Colonic mucosa (tissue), 4 donors: ENCODE measurements at places on chromosomes 13 and 19. TPM values are rescaled to one million over a fixed set of nuclear protein-coding genes. Genes with fewer than 3 reads are reported as not detected.

DNA sequence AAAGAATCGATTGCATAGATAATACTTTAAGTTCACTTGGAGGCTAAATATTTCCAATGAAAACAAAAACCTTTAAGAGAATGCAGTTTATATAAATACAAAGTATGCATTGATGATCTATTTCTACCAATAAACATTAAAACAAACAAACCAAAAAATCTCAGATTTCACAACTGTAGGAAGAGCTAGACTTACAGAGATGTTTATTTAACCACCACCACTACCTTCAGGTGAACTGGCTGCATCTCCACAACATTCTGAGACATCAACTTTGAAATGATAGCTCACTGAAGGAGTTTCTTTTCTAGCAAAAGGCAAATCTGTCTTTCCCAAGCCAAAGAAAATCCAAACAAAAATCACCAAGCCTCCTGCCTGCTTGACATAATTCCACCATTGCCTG lies 44.2 kb downstream of the FOXO1 start:
- H3K27me3 ChIP-seq = no peaks in the 10 kb centered on the region
- no peak overlapping the region for H3K4me3 ChIP-seq
- no peak overlapping the region for H3K27ac ChIP-seq
- no peaks in the 10 kb centered on the region for H3K4me1 ChIP-seq

GRCh38 chr19:28494461-28494860 lies 718.5 kb downstream of the UQCRFS1 start:
- H3K27me3 ChIP-seq = no peaks in the 10 kb centered on the region
- H3K27ac ChIP-seq = no peak overlapping the region
- H3K4me1 ChIP-seq = no peaks in the 10 kb centered on the region
- no peak for DNase-seq

GRCh38 chr19:32068793-32069192 lies 276.6 kb upstream of the ZNF507 start:
- DNase-seq = no peak
- H3K4me3 ChIP-seq = no peak overlapping the region
- H3K27ac ChIP-seq = no peak overlapping the region
- no peaks in the 10 kb centered on the region for H3K36me3 ChIP-seq
- no peaks in the 10 kb centered on the region for H3K27me3 ChIP-seq
- H3K4me1 ChIP-seq = no peaks in the 10 kb centered on the region

CPAMD8 gene
- total RNA-seq = 3.5 TPM

FAM32A gene
- 78.3 TPM for total RNA-seq

ZNF208 gene
- total RNA-seq = 3.7 TPM

ZNF763 gene
- 4.1 TPM for total RNA-seq

THSD8 gene
- 6.5 TPM for total RNA-seq

DNA sequence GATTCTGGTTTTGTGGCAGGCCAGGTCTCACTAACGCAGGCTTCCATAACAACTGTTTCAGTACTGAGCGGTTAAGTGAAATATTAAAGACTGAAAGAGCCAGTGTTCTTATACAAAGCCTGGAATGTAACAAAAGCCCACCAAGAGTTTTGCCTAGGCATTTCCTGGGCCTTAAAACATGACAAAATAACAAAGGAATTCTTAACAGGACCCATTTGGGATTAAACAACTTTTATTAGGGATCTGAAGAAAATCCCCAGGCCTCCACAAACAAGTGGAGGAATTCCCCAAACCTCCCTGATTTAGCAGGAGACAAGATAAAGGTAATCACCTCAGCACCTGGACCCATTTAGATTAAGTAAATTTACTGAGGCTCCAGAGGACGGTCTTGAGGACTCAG lies 799.7 kb upstream of the SPRY2 start:
- H3K4me3 ChIP-seq = no peak overlapping the region
- no peaks in the 10 kb centered on the region for H3K36me3 ChIP-seq
- H3K4me1 ChIP-seq = no peaks in the 10 kb centered on the region

GRCh38 chr19:16778796-16779411 lies 50.3 kb upstream of the SIN3B start:
- no peak overlapping the region for H3K27ac ChIP-seq
- DNase-seq = peak; percentile 37

GRCh38 chr19:14562660-14563589 lies 8.9 kb downstream of the NDUFB7 start:
- no peak overlapping the region for H3K27ac ChIP-seq
- no peaks in the 10 kb centered on the region for H3K4me1 ChIP-seq
- H3K27me3 ChIP-seq = no peaks in the 10 kb centered on the region
